Tongue (tissue), 3 donors: ENCODE measurements at places on chromosomes 11 and 22. TPM values are rescaled to one million over a fixed set of nuclear protein-coding genes. Genes with fewer than 3 reads are reported as not detected.

INS gene
- not detected for total RNA-seq

APOA4 gene
- total RNA-seq, result not detected

NRGN gene
- 2.9 TPM for total RNA-seq

YPEL1 gene
- total RNA-seq, result 9.1 TPM

ANO5 gene
- total RNA-seq, result 46.5 TPM

CABP7 gene
- total RNA-seq, result 0.21 TPM

LRRN4CL gene
- total RNA-seq, result 33.8 TPM

RAB36 gene
- 3.4 TPM for total RNA-seq
